Epithelial cell of proximal tubule (primary cell): ENCODE measurements at places on chromosomes 11 and 22. TPM values are rescaled to one million over a fixed set of nuclear protein-coding genes. Genes with fewer than 3 reads are reported as not detected.

The OTOG gene
- not detected in 2 replicates for total RNA-seq

The BLID gene
- total RNA-seq, result 0.29 and 1.9 TPM in 2 replicates

The RIBC2 gene
- total RNA-seq, result 0.69 and 2.7 TPM in 2 replicates

The BAIAP2L2 gene
- 5.4 and 6.5 TPM in 2 replicates for total RNA-seq

The BATF2 gene
- total RNA-seq, result 0.35 and 1.1 TPM in 2 replicates

The SYCE3 gene
- 1.0 TPM in 1 of 2 replicates, not detected in the other for total RNA-seq

The PLEKHA7 gene
- 21.3 and 37.5 TPM in 2 replicates for total RNA-seq

The LARGE2 gene
- total RNA-seq, result 2.5 and 3.3 TPM in 2 replicates

The RGL4 gene
- not detected in 2 replicates for total RNA-seq

The GRAP2 gene
- total RNA-seq, result 0.14 TPM in 1 of 2 replicates, not detected in the other

The DYNC2H1 gene
- total RNA-seq, result 6.9 and 13.5 TPM in 2 replicates

The ACRV1 gene
- not detected in 2 replicates for total RNA-seq

The BDNF gene
- 5.8 and 9.5 TPM in 2 replicates for total RNA-seq

The MS4A4E gene
- total RNA-seq, result not detected in 2 replicates

The SULT4A1 gene
- total RNA-seq, result 0.51 and 2.1 TPM in 2 replicates

The NPAS4 gene
- not detected in 2 replicates for total RNA-seq

The SYT13 gene
- total RNA-seq, result 5.4 and 6.4 TPM in 2 replicates

The COMT gene
- 233 and 272 TPM in 2 replicates for total RNA-seq

The TMEM25 gene
- total RNA-seq, result 25.4 and 40.5 TPM in 2 replicates

The PKDREJ gene
- total RNA-seq, result not detected in 2 replicates

The DDIAS gene
- total RNA-seq, result 7.1 and 14.6 TPM in 2 replicates

The KRTAP5-10 gene
- total RNA-seq, result not detected in 2 replicates
